ENCODE measurements at places on chromosomes 4 and X.

- DNase-seq, result peak; percentile 34
Observed at GRCh38 chr4:150501009-150501727, 80.8 kb upstream of the MAB21L2 start.

- no peak for DNase-seq
Observed at GRCh38 chr4:16154451-16154850, 70.6 kb upstream of the PROM1 start.

DNA sequence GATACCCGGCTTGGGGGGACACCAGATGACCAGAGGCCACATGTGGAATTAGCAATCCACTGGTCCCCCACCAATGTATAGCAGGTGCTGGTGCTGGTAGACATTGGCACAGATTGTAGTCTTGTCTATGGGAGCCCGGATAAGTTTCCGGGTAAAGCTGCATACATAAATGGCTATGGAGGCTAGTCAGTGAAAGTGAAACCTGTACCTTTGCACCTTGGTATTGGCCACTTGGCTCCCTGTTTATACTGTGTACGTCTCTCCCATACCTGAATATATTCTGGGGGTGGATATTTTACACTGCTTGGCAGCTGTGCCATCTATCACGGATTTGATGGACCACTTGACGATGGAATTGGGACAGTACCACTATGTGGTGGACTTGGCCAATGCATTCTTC lies 5.6 kb upstream of the TIGD2 start:
- no peak for DNase-seq

DNA sequence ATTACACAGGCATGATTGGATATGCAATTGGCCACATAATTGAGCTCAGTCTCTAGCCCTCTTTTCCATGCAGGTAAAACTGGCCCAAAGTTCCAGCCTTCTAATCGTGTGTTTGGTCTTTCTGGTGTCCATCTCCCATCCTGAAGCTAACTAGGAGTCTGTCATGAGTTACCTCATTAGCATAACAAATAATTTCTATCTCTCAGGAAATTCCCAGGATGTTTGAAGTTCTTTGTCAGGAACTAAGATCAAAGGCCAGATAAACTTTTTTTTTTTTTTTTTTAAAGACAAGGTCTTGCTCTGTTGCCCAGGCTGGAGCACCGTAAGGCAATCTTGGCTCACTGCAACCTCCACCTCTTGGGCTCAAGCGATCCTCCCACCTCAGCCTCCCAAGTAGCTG lies 15.8 kb downstream of the ATXN3L start:
- DNase-seq, result no peak

DNA sequence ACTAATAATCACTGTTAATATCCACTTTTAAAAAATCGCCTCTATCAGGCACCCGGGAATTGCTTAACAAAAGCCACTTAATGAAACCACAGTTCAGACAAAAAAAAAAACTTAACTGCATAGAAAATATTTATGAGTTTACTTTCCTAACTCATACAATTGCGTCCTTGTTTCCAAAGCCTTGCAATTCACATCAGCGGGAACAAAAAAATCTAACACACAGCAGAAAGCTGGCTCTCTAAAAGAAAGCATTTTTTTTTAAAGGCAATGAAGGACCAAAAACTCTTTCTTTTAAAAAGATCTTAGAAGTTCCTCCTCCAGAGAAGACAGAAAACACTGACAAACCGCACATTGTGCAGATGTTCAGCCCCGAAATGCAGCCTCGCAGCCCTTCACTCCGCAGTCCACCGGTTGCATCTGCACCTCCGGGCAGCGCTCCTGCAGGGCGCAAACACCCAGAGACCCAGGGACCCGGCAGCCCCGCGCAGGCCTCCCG lies 812 bp downstream of the FAT1 start:
- DNase-seq, result peak; percentile 43

GRCh38 chrX:129025376-129025775 lies 497.9 kb downstream of the SMARCA1 start:
- no peak for DNase-seq

GRCh38 chr4:106671716-106672115 lies 303.1 kb upstream of the GIMD1 start:
- no peak for DNase-seq

GRCh38 chr4:7172508-7172907 lies 19.8 kb upstream of the SORCS2 start:
- no peak for DNase-seq

- DNase-seq, result no peak
Observed at GRCh38 chrX:123846577-123847038, 13.2 kb upstream of the XIAP start.

- DNase-seq, result no peak
Observed at GRCh38 chr4:77820649-77821561, 1.7 kb upstream of the CNOT6L start.

GRCh38 chr4:90030953-90031352 lies 96.2 kb upstream of the CCSER1 start:
- peak; percentile 1 for DNase-seq

- no peak for DNase-seq
Observed at GRCh38 chrX:4764888-4765287, 1051.4 kb upstream of the PRKX start.

- no peak for DNase-seq
Observed at GRCh38 chrX:138651494-138651893, 60.0 kb downstream of the FGF13 start.

DNA sequence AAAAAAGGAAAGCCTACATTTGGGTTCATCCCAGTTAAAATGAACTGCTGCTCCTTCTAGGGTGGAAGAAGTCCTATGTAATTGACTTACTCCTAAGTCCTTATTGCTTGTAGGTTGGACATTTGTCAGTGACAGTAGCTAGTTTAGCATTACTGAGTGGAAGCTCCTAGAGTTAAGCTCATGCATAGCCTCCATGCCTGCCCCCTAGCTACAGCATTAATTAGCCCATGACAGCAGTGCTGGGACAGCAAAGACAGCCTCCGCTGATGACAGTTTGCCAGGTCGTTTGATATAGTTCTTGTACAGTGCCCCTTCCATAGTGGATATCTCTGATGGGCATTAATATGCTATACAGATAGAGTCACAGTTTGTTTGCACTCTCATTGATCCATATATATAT lies 18.7 kb upstream of the GALNTL6 start:
- no peak for DNase-seq

DNA sequence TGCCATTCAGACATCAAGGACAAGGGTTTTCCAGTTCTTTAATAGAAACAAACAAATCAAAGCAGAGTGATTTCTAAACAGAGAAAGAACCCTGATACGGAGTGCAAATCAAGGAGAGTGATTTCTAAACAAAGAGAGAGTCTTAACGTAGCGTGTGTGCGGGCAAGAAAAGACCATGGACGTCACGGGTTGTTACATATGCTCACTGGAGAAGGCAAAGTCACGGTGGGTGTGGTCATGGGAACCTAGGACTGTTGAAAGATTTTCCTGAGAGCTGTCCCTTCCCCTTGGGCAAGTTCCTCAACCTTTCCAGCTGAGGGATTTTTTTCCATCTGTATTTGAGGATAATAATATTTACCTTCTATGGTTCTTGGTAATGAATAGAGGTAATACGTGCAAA lies 95.0 kb upstream of the SLC34A2 start:
- DNase-seq, result no peak

GRCh38 chrX:15564981-15565579 lies 35.7 kb downstream of the ACE2 start:
- peak; percentile 17 for DNase-seq

DNA sequence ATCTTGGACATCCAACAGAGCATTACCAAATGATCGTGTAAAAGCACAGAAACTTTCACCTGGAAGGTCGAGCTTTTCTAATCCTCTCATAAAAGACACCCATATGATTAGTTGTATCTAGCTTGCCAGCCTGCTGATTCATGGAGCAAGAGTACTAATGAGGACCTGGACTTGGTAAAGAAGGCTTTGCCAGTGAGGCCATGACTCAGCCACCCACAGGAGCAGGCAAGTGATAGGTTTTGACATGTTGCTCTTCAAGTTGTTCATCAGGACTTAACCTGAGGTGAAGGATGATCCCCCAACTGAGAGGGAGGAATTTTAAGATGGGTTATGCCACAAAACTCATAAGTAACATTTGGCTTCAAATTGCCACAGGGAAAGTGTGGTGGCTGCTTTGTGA lies 24.7 kb upstream of the EPGN start:
- no peak for DNase-seq

DNA sequence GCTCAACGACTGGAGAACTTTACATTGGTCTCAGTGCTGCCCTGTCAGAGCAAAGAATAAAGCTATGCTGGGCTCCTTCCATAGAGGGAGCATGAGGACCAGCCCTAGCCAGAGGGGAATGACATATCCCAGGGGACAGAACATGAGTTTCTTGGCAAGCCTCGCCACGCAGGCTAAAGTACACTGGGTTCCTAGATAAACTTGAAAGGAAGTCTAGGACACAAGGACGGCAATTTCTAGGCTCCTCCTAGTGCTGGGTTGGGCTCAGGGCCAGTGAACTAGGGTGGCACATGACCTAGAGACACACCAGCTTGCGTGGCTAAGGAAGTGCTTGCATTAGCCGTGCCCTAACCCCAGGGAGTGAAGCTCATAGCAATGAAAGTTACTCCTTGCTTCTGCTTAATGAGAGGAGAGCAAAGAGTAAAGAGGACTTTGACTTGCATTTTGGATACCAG lies 141.0 kb downstream of the MAB21L2 start:
- DNase-seq, result no peak

DNA sequence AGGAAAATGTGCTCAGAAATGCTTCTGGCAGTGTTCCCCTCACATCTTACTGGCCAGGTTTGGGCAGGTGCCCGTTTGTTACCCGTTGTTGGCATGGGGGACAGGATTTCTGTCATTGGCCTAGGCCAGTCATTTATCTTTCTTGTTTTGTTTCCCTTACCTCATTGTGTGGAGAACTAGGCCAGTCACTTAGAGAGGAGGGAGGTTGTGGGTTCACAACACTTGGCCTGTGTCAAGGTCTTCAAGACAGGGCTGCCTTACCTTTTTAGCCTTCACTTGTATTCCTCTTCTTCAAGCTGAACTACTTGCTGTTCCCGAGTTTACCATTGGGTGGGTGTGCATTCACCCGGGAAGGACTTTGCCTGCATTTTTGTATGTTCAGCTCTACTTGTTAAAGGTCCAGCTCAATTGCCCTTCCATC lies 17.7 kb downstream of the SNX25 start:
- no peak for DNase-seq

- DNase-seq, result no peak
Observed at GRCh38 chr4:156798438-156798837, 173.2 kb downstream of the PDGFC start.

DNA sequence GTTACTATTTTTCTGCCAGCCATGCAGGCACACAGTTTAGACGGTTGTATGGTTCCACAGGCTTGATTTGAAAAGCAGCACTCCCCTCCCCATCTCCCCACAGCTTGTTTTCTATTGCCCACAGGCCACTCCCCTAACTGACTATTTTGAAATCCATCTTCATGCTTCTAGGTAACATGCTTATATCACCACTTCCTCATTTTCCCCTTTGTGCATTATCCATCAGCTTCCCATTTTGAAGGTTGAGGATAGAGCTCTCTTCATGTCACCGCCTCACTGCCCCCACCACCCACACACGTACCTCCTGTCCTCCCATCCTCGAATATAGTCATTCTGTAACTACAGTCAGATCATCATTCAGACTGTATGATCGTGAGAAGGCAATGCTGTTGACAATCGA lies 224.7 kb downstream of the MID1 start:
- no peak for DNase-seq

DNA sequence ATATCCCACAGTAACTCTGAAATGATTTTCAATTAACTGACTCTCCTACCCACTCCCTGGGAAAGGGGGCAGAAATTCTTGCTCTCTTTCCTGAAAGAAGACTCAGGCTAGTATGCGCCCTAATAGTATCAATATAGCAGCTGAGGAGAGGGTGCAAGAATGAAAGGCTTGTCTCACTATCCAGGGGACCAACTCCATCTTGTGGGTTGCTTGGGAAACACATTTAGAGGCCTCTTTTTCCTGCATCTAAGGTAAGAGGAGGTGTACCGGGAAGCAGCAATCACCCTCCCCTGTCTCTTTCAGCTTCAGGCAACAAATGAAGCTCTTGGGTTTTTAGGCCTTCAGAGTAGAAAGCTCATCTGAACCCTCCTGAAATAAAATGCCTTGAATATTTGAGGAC lies 11.3 kb downstream of the TMEM255A start:
- DNase-seq, result no peak

- peak; percentile 8 for DNase-seq
Observed at GRCh38 chr4:185470501-185471195, 885 bp downstream of the CCDC110 start.

DNA sequence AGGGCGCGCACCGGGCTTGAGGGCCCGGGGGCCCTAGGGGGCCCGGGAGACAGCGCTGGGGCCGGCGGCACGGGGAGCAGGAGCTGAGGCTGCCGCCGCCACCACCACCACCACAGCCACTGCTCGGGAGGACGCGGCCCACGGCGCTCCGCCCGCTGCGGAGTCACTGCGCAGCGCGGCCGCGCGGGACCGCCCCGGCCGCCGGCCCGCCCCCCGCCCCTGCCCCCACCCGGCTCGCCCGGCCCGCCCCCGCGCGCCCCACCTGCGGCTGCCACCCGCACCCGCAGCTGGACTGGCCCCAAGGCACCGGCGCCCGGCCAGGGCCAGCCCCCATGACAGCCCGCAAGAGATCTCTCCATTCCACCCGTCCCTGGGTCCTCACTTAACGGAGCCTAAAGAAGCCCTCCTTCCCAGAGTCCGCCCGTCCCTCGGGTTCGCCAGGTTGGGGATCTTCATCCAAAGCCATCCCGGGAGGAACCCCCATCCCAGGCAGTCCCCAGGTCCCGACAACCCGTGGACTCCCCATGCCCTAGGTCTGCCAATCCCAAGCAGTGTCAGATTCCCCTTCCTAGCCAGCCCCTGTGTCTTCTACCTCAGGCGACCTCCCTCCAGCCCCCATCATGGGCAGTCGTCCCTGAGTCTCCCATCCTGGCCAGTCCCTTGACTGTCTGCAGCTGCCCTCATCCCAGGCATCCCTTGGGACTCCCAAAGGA lies 40.0 kb upstream of the IQSEC2 start:
- no peak for DNase-seq

DNA sequence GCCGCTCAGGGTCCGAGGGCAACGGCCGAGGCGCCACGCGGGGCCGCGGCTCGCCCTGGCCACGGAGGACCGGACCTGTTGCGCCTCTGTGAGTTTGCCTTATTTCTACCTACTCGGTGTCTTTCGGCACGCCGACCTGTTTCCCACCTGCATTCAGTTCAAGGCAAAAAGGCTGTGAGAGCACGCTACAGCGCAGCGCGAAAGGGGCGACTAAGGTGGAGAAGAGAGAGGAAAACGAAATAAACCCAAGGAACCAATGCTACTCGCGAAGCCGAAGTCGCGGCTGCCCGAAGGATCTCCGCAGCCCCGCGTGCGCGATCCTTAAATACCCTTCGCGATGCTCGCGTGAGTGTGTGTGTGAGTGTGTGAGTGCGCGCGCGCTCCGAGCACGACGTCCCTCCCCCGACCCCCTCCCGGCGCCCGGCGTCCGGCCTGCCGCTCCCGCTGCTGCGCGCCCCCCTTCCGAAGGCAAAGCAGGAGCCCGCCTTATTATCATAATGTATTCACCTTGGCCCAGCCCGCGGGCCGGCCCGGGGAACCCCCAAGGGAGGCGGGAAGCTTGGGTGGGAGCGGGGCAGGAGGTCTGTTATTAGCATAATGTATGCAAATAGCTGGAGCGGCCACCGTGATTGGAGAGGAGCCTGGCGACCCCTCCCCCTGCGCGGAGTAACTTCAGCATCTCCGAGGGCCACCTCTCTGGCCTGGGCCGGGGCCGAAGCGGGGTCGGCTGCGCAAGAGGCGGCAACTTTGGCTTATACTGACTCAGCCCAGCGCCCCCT lies at the start of gene COL25A1:
COL25A1 (minus strand) TSS at position 298 of the 779 bp plus-strand sequence.
- DNase-seq, result peak; percentile 69

GRCh38 chrX:73932522-73932921 lies 369.5 kb downstream of the CHIC1 start:
- DNase-seq, result no peak

- no peak for DNase-seq
Observed at GRCh38 chr4:1874201-1874600, 3.0 kb downstream of the NSD2 start.

GRCh38 chr4:123785538-123785937 lies 388.9 kb downstream of the SPRY1 start:
- DNase-seq, result no peak

Measured in HTR-8/SVneo (cell line).